SK-MEL-5 (cell line): ENCODE measurements at places on chromosomes 6 and 20. TPM values are rescaled to one million over a fixed set of nuclear protein-coding genes. Genes with fewer than 3 reads are reported as not detected.

Gene ZSCAN16
- total RNA-seq: 1.7 and 2.1 TPM in 2 replicates

Gene MARCKS
- 50.7 and 55.4 TPM in 2 replicates for total RNA-seq

Gene PARD6B
- total RNA-seq: 4.8 and 5.9 TPM in 2 replicates

Gene HLA-DOB
- total RNA-seq: not detected in 2 replicates

Gene PACRG
- total RNA-seq: not detected in 2 replicates

Gene C6orf58
- total RNA-seq: not detected in 2 replicates

Gene SLC25A27
- total RNA-seq: 2.1 and 6.5 TPM in 2 replicates

Gene PROCR
- 41.0 and 45.2 TPM in 2 replicates for total RNA-seq

Gene BHLHE23
- not detected in 2 replicates for total RNA-seq

Gene SFTA2
- total RNA-seq: not detected in 2 replicates

Gene GABRR2
- total RNA-seq: not detected in 2 replicates

Gene ADGRF1
- total RNA-seq: not detected in 2 replicates

Gene C20orf204
- total RNA-seq: 0.37 and 0.59 TPM in 2 replicates

Gene RSPO3
- not detected in 2 replicates for total RNA-seq

Gene LY6G5C
- total RNA-seq: 0.48 TPM in 1 of 2 replicates, not detected in the other

Gene CNR1
- total RNA-seq: 1.7 and 2.0 TPM in 2 replicates

Gene DAAM2
- total RNA-seq: 11.7 and 13.7 TPM in 2 replicates

Gene PCMTD2
- 41.1 and 44.0 TPM in 2 replicates for total RNA-seq

Gene CALHM4
- total RNA-seq: 0.16 TPM in 1 of 2 replicates, not detected in the other

Gene BMP7
- total RNA-seq: 6.8 and 12.9 TPM in 2 replicates
